Nephron progenitor cell (in vitro differentiated cells): ENCODE measurements at places on chromosomes 4 and X.

DNA sequence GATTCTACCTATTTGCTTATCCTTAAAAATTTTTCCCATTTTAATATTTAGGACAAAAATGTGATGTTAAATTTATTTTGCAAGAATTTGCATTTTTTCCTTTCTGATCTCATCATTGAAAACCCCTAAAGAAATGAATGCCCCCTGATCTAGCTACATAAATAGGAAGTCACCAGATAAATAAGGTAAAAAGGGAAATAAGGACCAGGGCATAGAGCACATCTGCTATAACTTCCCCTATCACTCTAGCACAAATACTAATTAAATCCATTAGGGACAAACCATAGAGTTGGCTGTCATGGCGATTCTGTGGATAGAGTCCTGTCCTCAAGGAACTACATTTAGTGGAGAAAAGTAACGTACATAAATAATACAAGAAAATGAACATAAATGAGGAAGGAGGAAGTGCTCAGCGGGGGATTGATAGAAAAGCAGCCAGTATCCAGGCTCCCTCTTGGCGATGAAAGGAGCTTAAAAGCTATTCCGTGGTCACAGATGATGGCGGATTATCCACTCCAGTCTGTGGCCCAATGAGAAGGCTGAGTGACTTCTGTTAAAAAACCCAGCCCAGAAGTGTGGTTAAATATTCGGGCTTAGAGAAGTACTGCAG is 76.9 kb upstream of the RPL34 start:
- no peak for DNase-seq

DNA sequence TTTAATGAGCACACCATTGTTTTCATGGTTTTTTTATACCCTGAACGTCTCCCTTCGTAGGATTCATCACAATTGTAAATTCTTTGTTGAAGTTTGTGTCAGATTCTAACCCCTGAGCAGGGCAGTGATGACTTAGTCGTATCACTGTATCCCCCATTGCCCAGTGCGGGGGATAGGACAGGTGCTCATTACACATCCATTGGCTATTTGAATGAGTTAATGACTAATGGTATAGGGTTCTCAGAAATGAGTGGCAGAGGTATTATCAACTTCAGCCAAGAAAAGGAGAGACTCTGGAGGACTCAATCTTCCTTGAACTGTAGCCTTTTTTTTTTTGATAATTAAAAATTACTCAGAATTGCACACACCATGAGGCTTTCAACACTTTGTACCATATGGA is 64.6 kb downstream of the SYNPO2 start:
- no peak for DNase-seq

DNA sequence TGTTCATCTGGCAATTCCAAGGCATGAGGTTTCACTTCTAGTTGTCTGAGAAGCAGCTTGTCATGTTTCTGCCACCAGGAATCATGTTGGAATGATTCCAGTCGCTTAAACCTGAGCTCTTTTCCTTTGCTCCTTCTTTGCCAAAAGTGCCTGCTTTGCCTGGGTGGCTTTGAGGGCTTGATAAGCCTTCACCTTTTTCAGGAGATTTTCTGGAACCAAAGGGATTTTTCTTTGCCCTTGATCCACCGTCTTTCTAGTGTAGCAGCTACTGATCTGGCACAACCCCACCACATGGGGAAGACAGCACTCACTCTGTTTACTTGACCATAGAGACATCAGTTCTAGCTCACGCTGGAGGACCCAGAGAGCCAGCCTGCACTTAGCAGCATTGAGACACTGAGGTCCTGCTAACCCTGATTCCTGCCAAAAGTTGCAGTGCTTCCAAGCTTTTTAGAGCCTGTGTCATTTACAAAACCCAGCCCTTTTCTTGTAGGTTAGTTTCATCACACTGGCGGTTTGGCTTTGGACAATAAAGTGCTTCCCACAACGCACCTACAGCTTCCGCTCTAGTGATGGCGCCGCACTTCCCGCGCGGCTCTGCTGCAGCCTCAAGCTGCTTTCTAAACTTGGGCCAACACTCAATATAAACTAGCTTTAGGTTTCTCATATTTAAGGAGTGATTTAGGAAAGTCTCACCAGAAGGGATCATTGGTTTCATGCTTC is 7.3 kb upstream of the CCNI start:
- DNase-seq: no peak

- DNase-seq: no peak
Measured at GRCh38 chr4:6773106-6773505, 9.4 kb upstream of the KIAA0232 start.

DNA sequence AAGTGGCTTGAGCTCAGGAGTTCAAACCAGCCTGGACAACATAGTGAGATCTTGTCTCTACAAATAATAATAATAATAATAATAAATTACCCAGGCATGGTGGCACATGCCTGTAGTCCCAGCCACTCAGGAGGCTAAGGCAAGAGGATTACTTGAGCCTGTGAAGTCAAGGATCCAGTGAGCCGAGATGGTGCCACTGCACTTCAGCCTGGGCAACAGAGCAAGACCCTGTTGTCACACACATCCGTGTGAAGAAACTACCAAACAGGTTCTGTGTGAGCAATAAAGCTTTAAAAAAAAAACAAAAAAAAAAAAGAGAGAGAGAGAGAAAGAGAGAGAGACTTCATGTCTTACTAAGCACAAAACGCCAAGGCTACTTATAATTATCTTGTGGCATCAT is 42.5 kb downstream of the ANOS1 start:
- DNase-seq: no peak

GRCh38 chr4:4226606-4227438 is at the start of gene OTOP1:
Gene OTOP1 (minus strand): TSS chr4:4226929. CDS start chr4:4226864, 65 bp downstream.
- DNase-seq: peak; percentile 14

DNA sequence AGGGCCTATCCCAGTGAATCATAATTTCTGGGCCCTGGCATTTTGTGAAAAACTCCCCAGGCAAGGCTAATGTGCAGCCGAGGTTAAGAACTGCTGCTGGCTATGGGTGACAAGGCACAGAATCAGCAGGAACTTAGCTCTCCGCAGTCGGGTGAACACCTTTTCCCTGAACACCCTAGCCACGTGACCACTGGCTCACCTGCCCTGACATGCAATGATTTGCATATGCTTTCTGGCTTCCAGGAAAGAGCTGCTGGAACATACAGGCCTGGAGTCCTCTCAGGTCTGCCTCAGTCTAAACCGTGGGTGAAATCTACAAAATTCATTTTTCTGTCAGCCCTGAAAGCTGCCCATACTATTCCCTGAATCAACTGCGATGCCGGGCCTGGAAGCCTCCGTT is 56.6 kb downstream of the ZNF827 start:
- DNase-seq: peak; percentile 20

GRCh38 chrX:127243654-127244053 is 424.1 kb downstream of the PRR32 start:
- DNase-seq: no peak

DNA sequence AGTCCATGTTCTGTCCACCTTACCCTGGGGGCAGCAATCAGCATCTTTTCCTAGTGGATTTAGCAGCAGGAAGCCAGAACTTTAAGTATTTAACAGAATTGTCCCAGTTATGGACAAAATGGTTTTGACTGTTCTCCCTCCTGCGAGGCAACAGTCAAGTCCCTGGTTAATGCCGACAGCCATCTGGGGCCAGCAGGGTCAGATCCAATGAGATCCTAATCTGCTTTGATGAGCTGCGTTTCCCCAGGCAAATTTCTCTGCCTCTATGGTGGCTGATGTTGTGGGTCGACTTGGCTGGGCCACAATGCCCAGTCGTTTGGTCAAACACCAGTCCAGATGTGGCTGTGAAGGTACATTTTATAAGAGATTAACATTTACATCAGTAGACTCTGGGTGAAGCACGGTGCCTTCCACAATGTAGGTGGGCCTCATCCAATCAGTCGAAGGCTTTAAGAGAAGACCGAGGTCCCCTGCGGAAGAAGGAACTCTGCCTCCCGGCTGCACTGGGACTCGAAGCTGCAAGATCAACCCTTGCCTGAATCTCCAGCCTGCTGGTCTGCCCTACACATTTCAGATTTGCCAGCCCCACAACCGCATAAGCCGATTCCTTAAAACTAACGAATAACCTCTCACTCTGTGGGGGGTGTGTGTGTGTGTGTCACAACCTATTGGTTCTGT is 89.0 kb upstream of the C4orf50 start:
- DNase-seq: no peak

GRCh38 chrX:15838017-15838416 is 16.6 kb downstream of the AP1S2 start:
- DNase-seq: peak; percentile 3

GRCh38 chr4:7904952-7905915 is 34.4 kb downstream of the AFAP1 start:
- DNase-seq: no peak

DNA sequence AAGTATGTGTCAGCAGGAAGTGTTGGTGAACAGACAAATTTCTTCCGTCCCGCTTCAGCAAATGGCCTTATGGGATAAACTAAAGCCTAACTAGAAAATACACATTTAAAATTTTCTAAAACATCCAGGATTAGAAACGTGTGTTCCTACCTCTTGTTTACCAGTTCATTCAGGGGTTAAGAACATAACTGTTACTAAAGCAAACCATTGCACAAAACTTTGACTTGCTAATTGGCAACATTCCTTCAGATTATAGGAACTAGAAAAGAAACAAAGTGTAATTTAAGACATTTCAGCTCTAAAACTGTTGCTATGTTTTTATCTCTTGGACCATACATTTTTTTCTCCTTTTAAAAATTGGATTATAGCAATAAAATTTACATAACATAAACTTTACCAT is 39.5 kb upstream of the CXCL13 start:
- DNase-seq: no peak
